ENCODE measurements at places on chromosomes 12 and 14. TPM values are rescaled to one million over a fixed set of nuclear protein-coding genes. Genes with fewer than 3 reads are reported as not detected.
A peak's percentile ranks its signal among the peaks of the same experiment; 100 is the strongest.

DNA sequence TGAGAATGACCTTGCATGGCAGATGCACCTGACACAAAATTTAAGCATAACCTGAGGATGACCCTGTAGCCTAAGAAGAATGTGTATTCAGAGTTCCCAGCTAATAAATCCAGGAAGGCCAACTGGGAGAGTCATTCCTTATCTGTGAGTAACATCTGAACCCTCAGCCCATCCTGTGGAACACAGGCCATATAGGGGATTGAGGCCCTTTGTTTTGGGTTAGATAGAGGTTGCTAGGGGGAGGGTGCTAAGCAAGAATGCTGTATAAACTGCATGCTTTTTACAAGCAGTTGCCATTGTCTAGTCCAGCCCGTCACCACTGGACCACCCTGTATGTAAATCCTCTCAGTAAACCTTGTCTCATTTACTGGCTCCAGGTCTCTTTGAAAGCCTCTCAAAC, 77.0 kb downstream of the BICD1 start:
- H3K27ac ChIP-seq, result no peak overlapping the region
- H3K36me3 ChIP-seq, result no peaks in the 10 kb centered on the region
- no peaks in the 10 kb centered on the region for H3K4me1 ChIP-seq
- no peak for DNase-seq
- H3K4me3 ChIP-seq, result no peak overlapping the region
- H3K27me3 ChIP-seq, result no peaks in the 10 kb centered on the region

DNA sequence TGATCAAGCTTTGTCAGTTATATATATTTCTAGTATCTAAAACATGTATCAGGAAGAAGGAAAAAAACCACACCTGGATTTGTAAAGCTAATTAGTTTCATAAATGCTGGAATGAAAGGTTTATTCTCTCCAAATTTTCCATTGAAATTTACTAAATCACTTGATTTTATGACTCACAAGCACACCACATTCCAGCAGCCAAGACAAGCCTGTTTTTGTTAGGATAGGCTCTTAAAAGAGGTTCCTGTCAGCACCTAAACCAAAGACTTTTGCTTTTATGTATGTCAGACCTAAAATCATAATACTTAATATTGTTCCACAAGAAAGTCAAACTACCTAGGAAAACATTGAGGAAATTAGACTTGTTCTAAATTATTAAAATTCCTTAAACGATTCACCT, 85.3 kb upstream of the PAWR start:
- no peak overlapping the region for H3K27ac ChIP-seq
- no peak overlapping the region for H3K4me3 ChIP-seq
- no peak for DNase-seq
- H3K36me3 ChIP-seq, result no peaks in the 10 kb centered on the region
- H3K4me1 ChIP-seq, result peaks cover 15% of the 10 kb centered on the region

DNA sequence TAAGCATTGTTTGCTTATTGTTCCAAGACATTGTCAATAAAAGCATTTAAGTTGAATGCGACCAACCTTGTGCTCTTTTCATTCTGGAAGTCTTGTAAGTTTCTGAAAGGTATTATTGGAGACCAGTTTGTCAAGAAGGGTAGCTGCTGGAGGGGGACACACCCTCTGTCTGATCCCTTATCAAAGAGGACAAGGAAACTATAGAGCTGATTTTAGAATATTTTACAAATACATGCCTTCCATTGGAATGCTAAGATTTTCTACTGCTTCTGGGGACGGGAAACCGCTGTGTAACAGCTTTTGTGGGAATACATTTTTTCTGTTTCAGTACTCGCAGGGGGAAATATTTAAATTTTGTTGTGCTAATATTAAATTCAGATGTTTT, 3.5 kb downstream of the FOS start:
- peaks cover 9% of the 10 kb centered on the region for H3K4me1 ChIP-seq
- no peaks in the 10 kb centered on the region for H3K27me3 ChIP-seq

The ANKRD9 gene
- total RNA-seq, result 96.8 TPM

DNA sequence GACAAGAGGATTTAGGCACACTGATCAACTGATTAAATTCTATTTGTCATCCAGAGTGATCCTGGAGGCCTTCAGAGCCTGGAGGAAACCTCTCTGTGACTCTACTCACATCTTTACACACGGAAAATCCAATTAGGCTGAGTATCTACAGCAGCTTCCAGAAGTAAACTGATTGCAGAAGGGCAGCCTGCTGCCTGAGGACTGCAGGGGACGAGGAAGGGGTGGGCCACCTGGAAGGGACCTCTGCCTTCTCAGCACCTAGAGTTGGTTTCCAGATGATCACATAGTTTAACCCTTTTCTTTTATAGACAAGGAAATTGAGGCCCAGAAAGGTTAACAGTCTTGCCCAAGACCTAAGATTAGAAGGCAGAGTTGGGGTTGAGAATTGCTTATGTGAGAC, 206.1 kb downstream of the DAD1 start:
- H3K4me3 ChIP-seq, result no peak overlapping the region
- no peaks in the 10 kb centered on the region for H3K4me1 ChIP-seq
- H3K36me3 ChIP-seq, result no peaks in the 10 kb centered on the region
- H3K27me3 ChIP-seq, result peaks cover 14% of the 10 kb centered on the region
- no peak for DNase-seq

The SLC25A21 gene
- 0.49 TPM for total RNA-seq

DNA sequence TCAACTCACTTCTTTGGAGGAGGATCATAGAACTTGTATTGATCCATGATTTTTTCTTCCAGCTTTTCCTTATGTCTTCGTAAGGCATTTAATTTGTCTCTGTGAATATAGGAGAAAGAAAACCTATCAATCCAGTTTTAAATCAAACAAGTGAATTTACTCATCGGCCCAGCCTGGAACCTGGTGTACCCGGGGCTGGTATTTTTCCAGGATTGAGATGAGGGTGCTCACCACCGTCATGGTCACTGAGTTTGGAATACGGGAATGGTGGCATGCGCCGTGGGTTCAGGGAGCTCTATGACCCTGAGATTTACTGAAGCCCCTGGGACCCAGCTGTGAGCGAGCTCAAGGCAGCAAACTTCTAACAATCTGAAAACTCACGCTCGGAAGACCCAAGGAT, 46.5 kb upstream of the GPR68 start:
- H3K4me3 ChIP-seq, result no peak overlapping the region
- no peak for DNase-seq
- peaks cover 37% of the 10 kb centered on the region for H3K36me3 ChIP-seq
- no peak overlapping the region for H3K27ac ChIP-seq

- H3K4me1 ChIP-seq, result peaks cover 5% of the 10 kb centered on the region
- no peak overlapping the region for H3K4me3 ChIP-seq
- no peaks in the 10 kb centered on the region for H3K36me3 ChIP-seq
- no peak for DNase-seq
- no peak overlapping the region for H3K27ac ChIP-seq
These were observed 9.3 kb upstream of the PPP4R4 start for GRCh38 chr14:94164685-94165431.

- no peak overlapping the region for H3K27ac ChIP-seq
- H3K36me3 ChIP-seq, result no peaks in the 10 kb centered on the region
- H3K27me3 ChIP-seq, result no peaks in the 10 kb centered on the region
These were observed 77.7 kb upstream of the FRMD6 start for GRCh38 chr14:51574009-51574408.

DNA sequence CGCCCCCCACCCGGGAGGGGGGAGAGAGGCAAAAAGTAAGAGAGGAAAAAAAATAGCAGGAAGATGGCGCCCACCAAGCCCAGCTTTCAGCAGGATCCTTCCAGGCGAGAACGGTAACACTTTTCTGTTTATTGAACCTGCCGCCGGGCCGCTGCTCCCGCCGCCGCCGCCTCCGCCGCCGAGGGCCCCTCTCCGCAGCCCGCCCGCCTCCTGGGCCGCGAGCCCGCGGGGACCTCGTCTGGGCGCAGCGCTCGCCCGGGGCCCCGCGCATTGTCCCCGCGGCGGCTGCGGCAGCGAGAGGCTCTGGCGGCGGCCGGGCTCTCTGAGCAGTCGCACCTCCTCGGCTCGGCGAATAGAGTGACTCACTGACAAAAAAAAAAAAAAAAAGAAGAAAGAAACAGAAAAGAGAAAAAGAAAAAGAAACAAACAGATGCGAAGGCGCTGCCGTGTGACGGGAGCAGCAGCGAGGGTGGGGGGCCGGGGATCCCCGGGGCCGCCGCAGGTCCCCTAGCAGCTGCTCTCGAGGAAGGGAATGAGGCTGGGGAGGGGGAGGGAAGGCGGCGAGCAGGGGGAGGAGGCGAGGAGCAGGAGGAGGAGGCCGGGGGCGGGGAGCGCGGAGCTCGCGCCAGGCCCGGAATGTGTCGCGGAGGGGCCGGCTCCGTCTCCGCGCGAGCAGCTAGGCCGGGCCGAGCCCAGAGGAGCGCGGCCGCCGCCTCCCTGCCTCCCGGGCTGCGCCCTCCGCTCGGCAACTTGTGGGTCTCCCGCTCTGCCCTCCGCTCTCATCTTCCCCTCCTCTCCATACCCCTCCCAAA, 781 bp downstream of the NPAS3 start:
- peaks cover 33% of the 10 kb centered on the region for H3K27me3 ChIP-seq
- peak overlapping the region; percentile 72 for H3K27ac ChIP-seq
- peak; percentile 82 for DNase-seq
- peak overlapping the region; percentile 72 for H3K4me3 ChIP-seq
- no peaks in the 10 kb centered on the region for H3K36me3 ChIP-seq

GRCh38 chr14:102891556-102891955, 30.9 kb upstream of the AMN start:
- no peaks in the 10 kb centered on the region for H3K27me3 ChIP-seq
- H3K27ac ChIP-seq, result no peak overlapping the region
- peaks cover 23% of the 10 kb centered on the region for H3K36me3 ChIP-seq
- no peak for DNase-seq
- no peak overlapping the region for H3K4me3 ChIP-seq
- peaks cover 8% of the 10 kb centered on the region for H3K4me1 ChIP-seq

The SELPLG gene
- 3.9 TPM for total RNA-seq

DNA sequence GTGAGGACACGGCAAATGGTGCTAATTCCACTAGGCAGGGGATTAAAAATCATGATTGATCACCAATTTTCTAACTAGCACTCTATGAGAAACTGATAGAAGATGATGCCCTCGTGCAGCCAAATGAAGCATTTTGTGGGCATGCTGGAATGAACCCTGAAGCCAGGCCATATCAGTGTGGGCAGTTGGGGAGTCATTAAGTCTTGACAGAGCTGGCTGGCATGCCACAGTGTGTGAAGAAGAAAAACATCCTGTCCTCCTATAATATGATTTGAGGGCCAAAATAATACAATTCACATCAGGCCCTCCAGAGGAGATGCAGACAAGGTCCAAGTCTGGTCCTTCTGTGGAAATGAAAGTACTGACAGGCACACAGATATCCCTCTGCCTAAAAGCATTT, 107.1 kb downstream of the TMTC1 start:
- H3K27me3 ChIP-seq, result no peaks in the 10 kb centered on the region
- H3K4me1 ChIP-seq, result no peaks in the 10 kb centered on the region
- H3K4me3 ChIP-seq, result no peak overlapping the region
- H3K27ac ChIP-seq, result no peak overlapping the region

- H3K4me3 ChIP-seq, result no peak overlapping the region
- peaks cover 4% of the 10 kb centered on the region for H3K36me3 ChIP-seq
- H3K4me1 ChIP-seq, result peaks cover 55% of the 10 kb centered on the region
These were observed 17.4 kb upstream of the CACNA2D4 start for GRCh38 chr12:1935700-1936378.

DNA sequence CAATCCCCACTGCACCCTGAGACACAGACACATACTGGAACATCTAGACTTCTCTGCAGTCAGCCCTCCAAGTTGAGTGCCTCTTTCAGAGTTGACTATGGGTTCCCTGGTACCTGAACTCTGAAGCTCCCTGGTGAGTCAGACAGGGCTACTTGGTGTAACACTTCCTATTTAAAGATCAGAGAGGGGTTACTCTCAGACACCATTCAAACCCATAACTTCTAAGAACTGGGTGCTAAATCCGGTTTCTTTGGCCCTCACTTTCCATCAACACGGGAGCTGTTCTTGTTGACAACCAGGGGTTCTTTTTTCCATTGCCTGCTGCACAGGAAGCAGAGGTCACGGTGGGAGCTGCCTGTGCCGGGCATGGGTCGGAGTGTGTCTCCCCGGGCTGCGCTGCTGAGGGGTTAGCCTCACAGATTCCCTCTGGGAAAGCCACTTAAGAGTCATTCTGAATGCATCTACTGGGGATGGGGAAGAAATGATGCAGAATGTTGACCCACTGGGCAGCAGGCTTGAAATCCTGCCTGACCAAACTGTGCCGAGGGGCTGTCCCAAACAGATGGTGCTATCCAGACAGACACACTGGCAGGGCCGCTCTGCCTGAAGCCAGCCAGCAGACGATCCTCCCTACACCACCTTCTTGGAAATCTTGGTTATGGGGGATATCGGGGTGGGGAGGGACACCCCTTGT, 74.1 kb downstream of the PITPNM2 start:
- H3K4me1 ChIP-seq, result peaks cover 64% of the 10 kb centered on the region
- no peak overlapping the region for H3K4me3 ChIP-seq
- no peak for DNase-seq
- peak overlapping the region; percentile 77 for H3K27ac ChIP-seq

The PTGER2 gene
- 0.17 TPM for total RNA-seq

DNA sequence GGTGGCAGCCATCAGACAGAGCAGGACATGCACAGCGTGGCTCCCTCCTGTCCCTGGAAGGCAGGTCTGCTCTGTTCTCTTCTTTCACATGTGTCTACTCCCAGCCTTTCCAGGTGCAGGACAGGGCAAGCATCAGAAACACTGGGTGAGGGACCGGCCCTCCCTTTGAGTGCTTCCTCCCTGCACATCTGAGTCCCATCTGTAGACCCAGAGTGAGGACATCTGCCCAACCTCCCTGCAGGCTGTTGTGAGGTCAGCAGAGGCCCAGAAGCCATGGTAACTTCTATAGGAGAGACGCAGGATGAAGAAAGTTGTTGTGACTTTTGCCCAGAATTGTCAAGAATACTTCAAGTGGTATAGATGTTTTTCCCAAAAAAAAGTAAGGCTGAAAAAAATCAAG, 282.7 kb downstream of the CACNA1C start:
- H3K27ac ChIP-seq, result peak overlapping the region; percentile 87
- no peak overlapping the region for H3K4me3 ChIP-seq
- H3K36me3 ChIP-seq, result no peaks in the 10 kb centered on the region
- H3K27me3 ChIP-seq, result no peaks in the 10 kb centered on the region
- DNase-seq, result no peak

DNA sequence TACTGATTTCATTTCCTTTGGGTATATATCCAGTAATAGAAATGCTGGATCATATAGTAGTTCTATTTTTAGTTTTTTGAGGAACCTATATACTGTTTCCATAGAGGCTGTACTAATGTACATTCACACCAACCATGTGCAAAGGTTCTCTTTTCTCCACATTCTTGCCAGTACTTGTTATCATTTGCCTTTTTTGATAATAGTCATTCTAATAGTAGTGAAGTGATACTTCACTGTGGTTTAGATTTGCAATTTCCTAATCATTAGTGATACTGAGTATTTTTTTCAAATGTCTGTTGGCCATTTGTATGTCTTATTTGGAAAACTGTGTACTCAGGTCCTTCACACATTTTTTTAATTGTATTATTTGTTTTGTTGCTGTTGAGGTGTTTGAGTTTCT, 148.2 kb upstream of the NAV3 start:
- no peaks in the 10 kb centered on the region for H3K4me1 ChIP-seq
- no peak for DNase-seq
- no peak overlapping the region for H3K27ac ChIP-seq
- H3K36me3 ChIP-seq, result no peaks in the 10 kb centered on the region

GRCh38 chr12:46506198-46506597, 133.6 kb upstream of the SLC38A2 start:
- H3K36me3 ChIP-seq, result no peaks in the 10 kb centered on the region
- no peak overlapping the region for H3K27ac ChIP-seq
- H3K4me1 ChIP-seq, result no peaks in the 10 kb centered on the region
- no peak overlapping the region for H3K4me3 ChIP-seq

Data from heart right ventricle (tissue), 16 donors.